Activated T-helper 9 cell treated with anti-CD3 and anti-CD28 coated beads, Interleukin-2, amount 50 U/mL, for 16 hours (primary cell): ENCODE measurements at places on chromosomes 3 and 15.

DNA sequence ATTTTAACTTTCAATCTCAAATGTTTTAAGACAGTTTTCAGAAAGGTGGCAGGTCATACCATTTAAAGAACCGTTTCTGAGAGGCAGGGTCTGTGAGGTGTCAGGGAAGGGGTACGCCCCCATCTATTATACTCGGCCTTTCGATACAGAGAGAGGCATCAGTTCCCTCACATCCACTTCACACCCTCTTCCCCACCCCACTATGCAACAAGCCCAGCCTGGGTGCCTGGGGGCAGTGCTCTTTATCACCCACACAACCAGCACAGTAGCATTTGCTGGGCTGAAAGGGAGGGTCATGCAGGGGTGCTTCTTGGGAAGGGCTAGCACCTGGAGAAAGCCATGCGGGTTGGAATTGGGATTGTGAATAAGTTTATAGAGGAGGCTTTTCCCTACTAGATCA lies 56.0 kb upstream of the KCNMB2 start:
- no peak for DNase-seq

DNA sequence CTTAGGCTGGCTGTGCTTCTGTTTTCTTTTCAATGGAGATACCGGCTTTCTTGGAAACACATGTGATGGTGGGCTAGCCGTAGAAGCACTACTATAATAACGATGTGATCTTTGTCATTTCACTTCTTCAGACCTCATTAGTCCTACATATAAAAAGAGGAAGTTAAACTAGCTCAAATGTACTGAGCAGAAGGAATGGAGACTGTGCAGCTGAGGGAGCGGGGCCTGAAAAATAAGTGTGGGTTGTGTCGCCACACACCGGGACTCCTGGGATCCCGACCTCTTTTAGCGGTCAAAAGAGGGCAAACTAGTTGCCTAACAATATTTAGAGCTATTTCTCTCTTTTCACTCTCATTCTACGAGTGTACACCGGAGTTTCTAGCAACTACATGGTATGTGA lies 1.0 kb upstream of the RNF7 start:
- no peak for DNase-seq

DNA sequence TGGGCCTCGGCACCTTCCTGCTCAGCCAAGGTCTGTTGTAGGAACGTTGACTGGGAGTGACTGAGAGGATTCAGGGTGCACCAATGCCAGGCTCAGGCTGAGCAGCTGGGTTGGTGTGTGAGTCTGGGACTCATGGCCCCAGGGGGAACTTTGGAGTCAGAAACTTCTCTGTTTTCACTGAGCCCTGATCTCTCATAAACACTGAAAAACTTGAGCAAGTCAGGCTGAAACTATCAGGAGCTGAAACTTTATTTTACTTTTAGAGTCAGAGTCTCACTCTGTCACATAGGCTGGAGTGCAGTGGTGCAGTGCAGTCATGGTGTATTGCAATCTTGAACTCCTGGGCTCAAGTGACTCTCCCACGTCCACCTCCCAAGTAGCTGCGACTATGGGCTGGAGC lies 3.0 kb downstream of the TRAK1 start:
- DNase-seq: no peak

DNA sequence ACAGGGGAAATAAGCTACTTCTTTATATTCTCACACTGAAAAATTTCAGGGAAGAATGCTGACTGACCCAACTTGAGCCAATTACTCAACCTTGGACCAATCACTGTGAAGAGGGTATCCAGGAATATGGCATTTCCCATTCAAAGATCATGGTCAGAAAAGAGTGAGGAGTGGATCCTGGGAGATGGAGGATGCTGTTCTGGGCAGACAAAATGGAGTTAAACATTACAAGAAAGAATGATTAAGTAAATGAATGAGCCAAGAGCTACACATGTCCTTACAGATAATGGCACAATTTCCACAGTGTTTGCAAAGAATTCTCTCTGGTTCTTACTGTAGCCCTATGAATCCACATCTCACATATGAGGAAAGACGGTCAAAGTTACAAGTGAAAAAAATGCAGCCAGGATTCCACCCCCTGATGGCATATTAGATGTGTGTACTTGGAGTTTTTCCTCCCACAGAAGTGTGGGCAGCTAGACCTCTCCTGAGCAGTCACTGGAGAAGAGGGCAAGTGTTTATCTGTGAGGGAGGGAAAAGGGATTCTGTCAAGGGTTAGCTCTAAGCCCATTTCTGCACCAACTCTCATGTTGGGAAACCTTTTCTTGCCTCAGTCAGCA lies 33.8 kb downstream of the AMOTL2 start:
- no peak for DNase-seq

GRCh38 chr15:33722005-33722672 lies 246.2 kb upstream of the CHRM5 start:
- DNase-seq: no peak

DNA sequence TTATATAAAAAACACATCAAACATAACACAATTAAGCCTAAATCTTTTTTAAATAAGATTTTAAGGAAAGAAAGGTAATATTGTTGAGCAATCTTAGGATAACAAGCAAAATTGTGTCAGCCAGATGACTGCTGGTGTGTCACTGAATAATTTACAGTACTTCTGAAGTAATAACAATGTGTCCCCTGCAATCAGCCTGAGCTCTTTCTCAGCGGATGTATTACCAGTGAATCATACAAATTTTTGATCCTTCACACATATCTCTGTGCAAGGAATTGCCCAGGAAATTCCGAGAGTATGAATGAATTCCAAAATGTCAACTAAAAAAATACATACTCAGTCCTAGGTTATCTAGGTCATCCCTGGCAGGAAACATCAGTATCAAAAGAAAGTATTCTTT lies 76.6 kb upstream of the PTX3 start:
- DNase-seq: no peak

DNA sequence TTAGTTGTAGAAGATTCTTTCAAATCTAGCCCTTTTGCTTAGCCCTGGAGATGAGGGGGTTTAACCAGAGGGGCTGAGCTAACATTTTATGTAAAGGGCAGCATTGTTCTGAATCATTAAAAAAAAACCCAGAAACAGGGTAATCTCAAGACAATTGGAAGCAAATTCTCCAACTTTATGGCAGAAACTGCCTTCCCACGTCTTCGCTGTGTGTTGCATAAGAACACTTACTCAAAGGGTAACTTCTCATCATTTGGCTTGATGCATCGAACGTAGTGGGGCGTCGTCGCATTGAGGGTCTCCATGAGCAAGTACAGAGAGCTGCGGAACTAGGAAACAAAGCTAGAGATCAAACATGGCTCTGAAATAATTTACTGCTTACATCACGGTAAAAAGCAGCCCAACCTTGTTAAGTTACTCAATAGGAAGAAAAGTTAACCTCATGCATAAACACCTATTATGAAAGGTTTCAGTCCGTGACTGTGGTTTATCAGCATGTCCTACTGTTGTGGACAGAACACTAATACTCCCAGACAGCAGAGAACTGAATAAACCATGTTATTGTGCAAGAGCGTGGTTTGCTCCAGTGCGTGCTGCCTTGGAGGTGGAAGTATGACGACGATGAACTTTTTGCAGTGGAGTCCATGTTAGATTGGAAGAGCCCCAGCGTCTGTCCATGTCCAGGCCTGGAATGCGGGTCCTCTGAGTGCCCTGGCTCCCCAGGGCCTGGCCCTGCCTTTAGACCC lies 48.7 kb downstream of the MYO5C start:
- DNase-seq: no peak

- DNase-seq: no peak
These were observed 86.6 kb downstream of the GAP43 start for GRCh38 chr3:115709931-115710330.

GRCh38 chr3:193884652-193885051 lies 251.3 kb upstream of the HES1 start:
- DNase-seq: no peak

GRCh38 chr15:67878712-67879206 lies 38.9 kb upstream of the RNU6-1 start:
- no peak for DNase-seq

DNA sequence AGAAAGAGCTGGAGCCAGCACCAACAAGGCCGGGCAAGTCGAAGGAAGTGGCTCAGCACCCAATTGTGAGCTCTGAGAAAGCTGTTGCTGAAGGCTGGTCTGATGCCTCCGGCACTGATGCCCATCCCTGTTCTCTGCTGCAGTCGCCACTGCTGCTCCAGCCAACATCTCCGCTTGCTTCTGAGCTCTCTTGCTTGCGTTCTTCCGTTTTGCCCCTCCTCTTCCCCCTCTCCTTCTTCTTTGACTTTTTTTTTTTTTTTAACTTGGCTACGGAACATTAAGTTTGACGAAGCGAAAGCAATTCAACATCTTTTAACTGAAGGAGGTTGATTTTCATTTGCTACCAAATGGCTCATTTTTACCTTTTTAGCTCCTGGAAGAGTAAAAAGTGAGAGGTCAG lies 442.9 kb downstream of the MCTP2 start:
- DNase-seq: no peak

DNA sequence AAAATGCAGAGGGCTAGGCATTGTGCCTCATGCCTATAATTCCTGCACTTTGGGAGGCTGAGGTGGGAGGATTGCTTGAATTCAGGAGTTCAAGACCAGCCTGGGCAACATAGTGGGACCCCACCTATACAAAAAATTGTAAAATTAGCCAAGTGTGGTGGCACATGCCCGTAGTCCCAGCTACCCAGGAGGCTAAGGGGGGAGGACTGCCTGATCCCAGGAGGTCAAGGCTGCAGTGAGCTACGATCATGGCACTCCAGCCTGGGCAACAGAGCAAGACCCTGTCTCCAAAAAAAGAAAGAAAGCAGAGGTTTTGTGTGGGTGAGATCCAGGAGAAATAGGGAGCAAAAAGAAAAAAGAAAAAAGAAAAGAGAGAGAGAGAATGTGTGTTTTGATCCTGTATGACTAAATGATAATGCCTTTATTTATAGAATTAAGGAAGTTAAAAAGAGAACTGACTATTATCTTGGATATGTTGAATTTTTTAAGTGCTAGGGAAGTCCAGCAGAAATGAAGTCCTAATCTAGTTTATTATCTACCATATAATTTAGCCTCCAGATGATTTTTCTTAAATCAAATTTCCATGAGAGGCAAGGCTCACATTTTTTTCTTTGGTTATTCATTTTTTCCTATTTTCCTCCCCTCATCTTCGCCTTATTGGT lies 4.8 kb downstream of the TTBK2 start:
- DNase-seq: no peak

DNA sequence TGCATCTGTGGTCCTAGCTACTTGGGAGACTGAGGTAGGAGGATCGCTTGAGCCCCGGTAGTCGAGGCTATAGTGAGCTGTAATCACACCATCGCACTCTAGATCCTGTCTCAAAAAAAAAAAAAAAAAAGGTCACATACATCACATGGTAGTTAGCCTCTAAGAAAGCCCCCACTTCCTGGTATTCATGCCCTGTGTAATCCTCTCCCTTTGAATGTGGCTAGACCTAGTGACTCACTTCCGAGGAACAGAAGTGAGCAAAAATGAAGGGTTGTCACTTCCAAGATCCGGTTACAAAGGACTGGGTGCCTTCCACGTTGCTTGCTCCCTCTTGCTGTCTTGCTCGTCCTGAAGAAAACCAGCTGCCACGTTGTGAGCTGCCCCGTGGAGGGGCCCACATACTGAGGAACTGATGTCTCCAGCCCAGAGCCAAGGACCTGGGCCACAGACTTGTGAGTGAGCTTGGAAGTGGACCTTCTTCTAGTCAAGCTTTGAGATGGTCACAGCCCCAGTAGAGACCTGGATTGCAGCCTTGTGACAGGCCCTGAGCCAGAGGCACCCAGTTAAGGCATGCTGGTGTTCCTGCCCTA lies 12.6 kb upstream of the LCTL start:
- no peak for DNase-seq

DNA sequence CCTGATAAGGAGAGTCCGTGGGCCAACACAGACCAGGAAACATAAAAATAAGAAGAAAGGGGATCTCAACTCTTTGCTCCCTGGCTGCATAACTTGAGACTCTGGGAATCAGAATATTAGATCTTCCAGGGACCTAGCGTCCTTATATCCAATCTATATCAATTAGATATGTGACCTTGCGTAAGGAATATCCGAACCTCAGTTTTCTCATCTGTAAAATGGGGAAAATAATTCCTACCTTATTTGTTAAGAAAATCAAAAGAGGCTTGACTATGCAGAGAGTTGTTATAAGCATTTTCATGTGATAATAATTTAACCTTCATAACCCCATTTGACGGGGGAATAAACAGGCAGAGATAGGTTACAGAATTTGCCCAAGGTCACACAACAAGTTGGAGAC lies 7.1 kb upstream of the LIPC start:
- DNase-seq: no peak

- no peak for DNase-seq
These were observed at the start of gene LRRFIP2 for GRCh38 chr3:37174532-37175126. LRRFIP2 (minus strand) TSS chr3:37174582; CDS start chr3:37148983, 25,599 bp downstream.

DNA sequence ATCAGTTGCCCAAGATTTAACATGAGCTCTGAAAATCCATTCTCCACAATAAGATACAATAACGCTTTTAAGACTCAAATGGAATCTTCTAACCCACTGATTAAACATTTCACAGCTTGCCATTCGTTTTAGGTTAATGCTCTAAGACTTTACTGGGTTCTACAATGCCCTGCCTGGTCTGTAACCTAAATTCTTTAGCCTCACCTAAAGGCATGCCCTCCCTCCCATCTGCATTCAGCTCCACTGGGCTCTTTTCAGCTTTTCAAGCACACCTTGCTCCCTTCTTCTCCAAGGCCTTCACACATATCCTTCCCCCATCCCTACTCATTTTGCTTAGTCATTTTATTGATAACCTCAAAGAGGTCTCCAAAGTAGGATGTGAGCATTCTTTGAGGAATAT lies 290.9 kb downstream of the LSAMP start:
- DNase-seq: no peak

DNA sequence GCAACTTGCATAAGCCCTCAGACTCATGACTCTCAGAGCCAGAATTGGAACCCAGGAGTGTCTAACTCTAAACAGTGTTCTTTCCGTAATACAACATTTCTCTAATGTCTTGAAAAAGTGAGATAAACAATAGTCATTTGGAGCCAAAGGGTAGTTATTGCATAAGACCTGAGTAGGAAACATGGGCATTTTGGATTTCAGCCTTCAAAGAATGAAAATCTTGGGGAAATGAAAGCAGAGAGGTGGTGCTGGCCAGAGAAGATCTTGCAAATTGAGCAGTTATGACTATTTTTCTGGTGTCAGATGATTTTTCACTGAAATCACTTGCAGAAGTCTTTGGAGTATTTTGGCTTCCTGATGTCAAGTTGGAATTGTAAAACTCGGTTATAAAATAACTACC lies 379.4 kb downstream of the DIPK2A start:
- DNase-seq: no peak

GRCh38 chr15:100836501-100836900 lies 43.1 kb upstream of the ALDH1A3 start:
- DNase-seq: no peak
